Neuronal stem cell (in vitro differentiated cells): ENCODE measurements at places on chromosomes 1 and 21.

DNA sequence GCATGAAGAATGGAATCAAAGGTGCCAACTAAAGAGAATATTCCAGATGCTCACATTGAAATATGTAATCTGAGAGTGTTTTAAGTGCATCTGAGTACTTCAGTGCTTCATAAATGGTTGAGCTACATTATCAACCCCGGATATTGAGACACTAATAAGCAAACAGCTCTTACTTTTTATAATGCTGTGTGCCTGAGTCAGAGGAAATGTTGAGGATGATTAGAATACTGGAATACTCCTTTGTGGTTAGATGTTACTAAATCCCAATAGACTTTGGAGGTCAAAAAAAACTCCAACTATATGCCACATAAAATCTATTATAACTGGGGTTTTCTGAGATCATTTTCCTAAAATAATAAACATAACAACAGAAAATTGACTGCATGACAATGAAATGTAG, 12.5 kb upstream of the KCNA3 start:
- H3K27me3 ChIP-seq: no peaks in the 10 kb centered on the region
- H3K27ac ChIP-seq: no peak overlapping the region
- no peaks in the 10 kb centered on the region for H3K36me3 ChIP-seq
- DNase-seq: no peak
- H3K4me1 ChIP-seq: no peaks in the 10 kb centered on the region
- H3K4me3 ChIP-seq: no peak overlapping the region

DNA sequence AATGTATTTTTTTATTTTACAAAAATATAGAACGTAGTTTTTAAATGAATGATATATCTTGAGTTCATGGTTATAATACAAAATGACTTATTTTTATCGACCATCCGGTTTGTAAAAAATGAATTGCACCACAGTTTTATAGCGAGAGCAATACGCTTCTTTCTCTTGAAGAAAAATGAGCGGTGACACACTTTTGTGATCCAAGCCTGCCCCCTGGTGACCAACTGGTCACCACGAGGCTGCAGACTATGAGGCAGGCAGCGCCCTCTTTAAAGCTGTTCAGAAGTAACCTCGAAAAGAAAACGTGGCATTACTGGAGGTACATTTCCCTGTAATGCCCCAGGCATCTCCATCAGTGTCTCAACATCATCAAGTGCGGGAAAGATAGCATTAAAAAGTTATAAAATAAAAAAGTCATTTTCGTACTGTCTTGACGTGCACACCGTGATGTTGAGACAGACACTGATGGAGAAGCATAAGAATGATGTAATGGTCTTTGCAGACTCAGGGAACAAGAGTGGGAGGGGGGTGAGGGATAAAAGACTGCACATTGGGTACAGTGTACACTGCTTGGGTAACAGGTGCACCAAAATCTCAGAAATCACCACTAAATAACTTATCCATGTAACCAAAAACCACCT, 734.2 kb upstream of the ADAMTS5 start:
- H3K27me3 ChIP-seq: no peaks in the 10 kb centered on the region

GRCh38 chr21:29504751-29505321, 206.1 kb downstream of the BACH1 start:
- no peaks in the 10 kb centered on the region for H3K27me3 ChIP-seq
- no peak for DNase-seq
- H3K4me3 ChIP-seq: no peak overlapping the region
- no peaks in the 10 kb centered on the region for H3K36me3 ChIP-seq
- H3K27ac ChIP-seq: no peak overlapping the region
- H3K4me1 ChIP-seq: peaks cover 2% of the 10 kb centered on the region

DNA sequence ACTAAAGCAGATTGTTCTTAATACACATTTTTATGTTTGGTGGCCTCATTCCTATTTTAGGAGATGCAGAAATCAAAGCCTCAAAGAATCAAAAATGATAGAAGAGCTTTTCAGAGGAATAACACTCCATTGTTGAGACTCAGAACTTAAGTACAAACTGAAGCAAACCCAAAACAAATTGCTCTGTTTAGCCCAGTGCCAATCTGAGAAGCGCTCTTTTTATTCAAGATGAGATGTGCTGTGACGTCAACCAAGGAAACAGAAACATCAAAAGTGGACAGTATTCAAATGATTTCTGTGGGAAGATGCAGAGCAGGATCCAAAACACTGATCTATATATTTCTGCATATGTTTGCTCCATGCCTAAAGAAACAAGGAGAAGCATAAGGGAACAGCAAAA, 18.0 kb downstream of the COLGALT2 start:
- H3K36me3 ChIP-seq: no peaks in the 10 kb centered on the region
- H3K27me3 ChIP-seq: no peaks in the 10 kb centered on the region
- no peak for DNase-seq
- no peaks in the 10 kb centered on the region for H3K4me1 ChIP-seq
- no peak overlapping the region for H3K27ac ChIP-seq
